ENCODE measurements at places on chromosomes 16 and 17.

DNA sequence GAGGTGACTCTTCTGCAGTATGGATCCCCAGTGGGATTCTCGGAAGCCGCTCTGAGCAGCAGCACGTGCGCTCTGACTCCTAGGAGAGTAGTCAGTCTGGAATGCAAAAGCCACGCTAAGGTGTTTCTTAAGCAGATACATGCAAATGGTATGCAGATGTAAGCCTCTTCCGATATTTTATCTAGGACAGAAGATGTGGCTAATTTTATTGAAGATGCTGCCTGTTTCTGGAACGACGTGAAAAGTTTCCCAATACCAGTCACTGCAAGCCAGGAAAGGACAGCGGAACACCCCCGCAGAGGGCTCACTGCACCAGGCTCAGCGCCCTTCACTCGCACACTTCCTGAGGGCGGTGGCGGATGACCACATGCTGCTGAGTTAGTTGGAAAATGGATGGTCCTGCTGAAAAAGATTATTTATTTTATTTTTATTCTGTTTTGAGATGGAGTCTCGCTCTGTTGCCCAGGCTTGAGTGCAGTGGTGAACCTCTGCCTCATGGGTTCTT lies 10.1 kb downstream of the FADS6 start:
- ATAC-seq, result no peak
- no peaks in the 10 kb centered on the region for H3K4me1 ChIP-seq
- H3K27me3 ChIP-seq, result peaks cover 21% of the 10 kb centered on the region
- H3K4me3 ChIP-seq, result no peak overlapping the region
- no peak overlapping the region for H3K27ac ChIP-seq

GRCh38 chr17:3744014-3744413 lies 20.3 kb downstream of the HASPIN start:
- no peaks in the 10 kb centered on the region for H3K27me3 ChIP-seq
- H3K27ac ChIP-seq, result no peak overlapping the region
- no peaks in the 10 kb centered on the region for H3K36me3 ChIP-seq
- H3K4me1 ChIP-seq, result peaks cover 24% of the 10 kb centered on the region
- ATAC-seq, result no peak

- peaks cover 19% of the 10 kb centered on the region for H3K27me3 ChIP-seq
- no peaks in the 10 kb centered on the region for H3K4me1 ChIP-seq
- H3K4me3 ChIP-seq, result no peak overlapping the region
- no peak for ATAC-seq
- no peaks in the 10 kb centered on the region for H3K36me3 ChIP-seq
- H3K27ac ChIP-seq, result no peak overlapping the region
Measured at GRCh38 chr16:86411897-86412296, 98.4 kb upstream of the FOXF1 start.

DNA sequence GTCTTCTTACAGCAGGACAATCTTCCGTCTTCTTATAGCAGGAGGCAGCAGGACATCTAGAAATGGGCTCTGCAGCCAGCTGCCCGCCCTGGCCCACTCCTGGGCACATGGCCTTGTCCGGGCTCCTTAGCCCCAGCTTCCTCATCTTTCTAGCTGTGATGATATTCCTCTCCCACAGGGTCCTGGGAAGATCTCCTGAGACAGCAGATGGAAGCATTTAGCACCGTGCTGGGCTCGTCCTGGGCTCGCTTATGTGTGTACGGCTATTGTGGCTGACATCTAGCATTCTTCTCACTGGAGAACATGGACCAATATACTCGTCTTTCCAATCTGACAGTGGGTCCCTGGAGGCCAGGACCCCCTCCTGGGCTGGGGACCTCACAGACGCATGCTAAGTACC lies 48.5 kb downstream of the TIMM22 start:
- no peaks in the 10 kb centered on the region for H3K27me3 ChIP-seq
- no peak for ATAC-seq
- peaks cover 31% of the 10 kb centered on the region for H3K36me3 ChIP-seq
- no peak overlapping the region for H3K4me3 ChIP-seq
- no peak overlapping the region for H3K27ac ChIP-seq

DNA sequence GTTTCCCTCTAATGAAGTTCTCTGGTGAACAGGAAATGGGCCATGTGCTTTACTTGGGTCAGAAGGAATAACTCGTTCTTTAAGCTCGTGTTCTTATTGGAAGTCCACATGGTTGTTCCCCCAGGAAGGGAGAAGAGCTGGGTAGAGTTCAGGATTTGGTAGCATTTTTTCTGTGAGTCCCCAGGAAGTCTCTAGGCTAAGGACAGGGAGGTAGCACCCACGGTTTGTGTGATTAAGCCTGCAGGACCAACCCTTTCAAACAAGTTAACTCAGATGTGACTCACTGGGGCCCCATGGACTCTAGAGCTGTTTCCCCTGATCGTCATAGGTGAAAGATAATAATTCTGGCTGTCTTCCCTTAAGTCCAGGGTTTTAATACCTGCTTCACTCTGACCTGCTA lies 16.4 kb downstream of the SAP30BP start:
- H3K4me1 ChIP-seq, result peaks cover 12% of the 10 kb centered on the region
- no peak overlapping the region for H3K27ac ChIP-seq
- H3K4me3 ChIP-seq, result no peak overlapping the region
- no peaks in the 10 kb centered on the region for H3K27me3 ChIP-seq

GRCh38 chr17:67281743-67282142 lies 36.7 kb upstream of the HELZ start:
- no peak for ATAC-seq
- no peak overlapping the region for H3K27ac ChIP-seq
- no peak overlapping the region for H3K4me3 ChIP-seq
- H3K27me3 ChIP-seq, result no peaks in the 10 kb centered on the region
- no peaks in the 10 kb centered on the region for H3K36me3 ChIP-seq

- peaks cover 4% of the 10 kb centered on the region for H3K36me3 ChIP-seq
- H3K27me3 ChIP-seq, result no peaks in the 10 kb centered on the region
- H3K27ac ChIP-seq, result peak overlapping the region; percentile 96
Measured at GRCh38 chr17:17849845-17850373, 13.1 kb upstream of the SREBF1 start.

DNA sequence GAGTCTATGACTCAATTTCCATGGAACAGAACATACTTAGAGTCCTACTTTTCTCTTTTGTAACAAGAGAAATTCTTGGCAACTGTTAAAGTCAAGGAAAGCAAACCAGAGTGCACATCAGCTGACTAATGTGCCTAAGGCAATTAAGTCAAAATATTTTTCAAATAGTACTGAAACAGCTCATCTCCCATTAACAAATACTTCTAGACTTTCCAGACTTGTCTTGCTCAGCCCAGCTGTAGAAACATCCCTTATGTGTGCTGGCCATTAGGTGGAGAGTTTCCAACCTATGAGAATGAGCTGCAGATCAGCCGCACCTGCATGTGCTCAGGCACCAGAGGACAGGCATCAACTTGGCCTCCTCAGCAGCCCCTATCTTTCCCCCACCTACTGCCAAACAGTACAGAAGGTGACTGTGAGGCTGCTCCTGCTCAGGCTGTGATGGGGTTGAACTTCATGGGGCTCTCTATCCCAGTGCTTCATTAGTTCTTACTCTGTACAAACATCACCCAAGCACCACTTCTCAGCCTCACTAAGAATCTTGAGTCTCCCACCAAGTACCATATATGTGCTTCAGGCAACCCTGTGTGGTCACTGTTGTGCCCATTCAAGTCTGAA lies 32.2 kb downstream of the TEX2 start:
- peaks cover 5% of the 10 kb centered on the region for H3K4me1 ChIP-seq
- H3K4me3 ChIP-seq, result no peak overlapping the region
- H3K27me3 ChIP-seq, result no peaks in the 10 kb centered on the region
- no peak for ATAC-seq

- H3K27me3 ChIP-seq, result no peaks in the 10 kb centered on the region
- H3K4me3 ChIP-seq, result no peak overlapping the region
- no peaks in the 10 kb centered on the region for H3K36me3 ChIP-seq
- H3K4me1 ChIP-seq, result no peaks in the 10 kb centered on the region
- no peak overlapping the region for H3K27ac ChIP-seq
Measured at GRCh38 chr16:1146409-1146808, 6.5 kb upstream of the CACNA1H start.

DNA sequence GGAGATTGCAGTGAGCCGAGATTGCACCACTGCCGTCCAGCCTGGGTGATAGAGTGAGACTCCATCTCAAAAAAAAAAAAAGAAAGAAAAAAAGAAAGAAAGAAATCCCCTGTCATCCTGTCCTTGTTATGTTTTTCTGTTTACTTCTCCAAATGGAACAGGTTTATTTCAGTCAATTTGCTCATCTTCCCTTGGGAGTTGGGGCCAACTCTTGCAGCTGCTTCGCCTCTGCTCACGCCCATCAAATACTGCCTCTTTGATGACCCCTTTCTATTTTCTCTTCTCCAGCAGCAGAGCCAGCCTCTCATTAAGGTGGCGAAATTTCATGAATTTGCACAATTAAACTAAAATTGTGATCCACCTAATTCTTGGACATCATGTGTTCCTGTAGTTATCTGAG lies 173.4 kb downstream of the ZNF18 start:
- ATAC-seq, result no peak
- H3K4me1 ChIP-seq, result no peaks in the 10 kb centered on the region
- H3K27ac ChIP-seq, result no peak overlapping the region
- H3K36me3 ChIP-seq, result no peaks in the 10 kb centered on the region

DNA sequence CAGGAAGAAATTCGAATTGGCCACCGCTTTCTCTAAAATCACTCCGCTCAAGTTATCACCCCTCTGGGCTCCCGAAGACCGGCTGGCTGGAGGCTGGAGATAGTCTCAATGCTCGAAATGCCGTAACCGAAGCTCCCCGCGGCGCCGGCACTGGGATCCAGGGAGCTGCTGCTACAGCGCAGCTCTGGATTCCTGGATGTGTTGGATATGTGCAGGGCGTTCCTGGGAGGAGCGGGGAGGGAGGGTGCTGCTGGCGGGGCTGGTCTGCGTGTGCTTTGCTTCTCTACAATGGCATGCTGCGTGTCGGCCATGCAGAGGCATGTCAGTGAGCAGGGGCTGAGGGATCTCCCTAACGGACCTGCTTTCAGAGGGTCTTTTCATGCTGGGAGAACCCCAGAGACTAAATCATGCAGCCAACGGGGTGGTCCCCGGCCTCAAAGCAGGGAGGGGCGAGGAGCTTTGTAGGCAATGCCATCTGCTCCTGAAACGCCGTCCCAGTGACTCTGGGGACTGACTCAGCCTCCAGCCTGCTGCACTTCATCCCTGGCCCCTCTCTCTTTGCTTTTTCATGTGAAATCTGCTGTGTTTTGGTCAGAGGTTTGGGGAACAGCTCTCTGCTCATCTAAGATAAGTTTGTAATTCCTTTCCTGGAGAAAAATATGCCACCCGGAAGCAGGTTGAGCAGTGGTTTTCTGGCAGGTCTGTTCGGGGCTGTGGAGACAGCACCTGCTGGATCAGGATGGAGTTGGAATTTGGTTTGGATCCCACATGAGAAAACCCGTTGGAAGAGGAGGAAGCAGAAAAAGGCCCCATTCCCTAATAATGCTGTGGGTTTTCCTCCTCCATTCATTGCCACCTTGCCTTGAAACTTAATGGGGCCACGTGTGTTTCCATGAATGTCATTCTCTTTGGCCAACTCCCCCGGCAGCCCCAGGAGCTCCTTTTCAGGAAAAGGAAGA lies 311.4 kb downstream of the SEC14L1 start:
- no peaks in the 10 kb centered on the region for H3K27me3 ChIP-seq
- H3K36me3 ChIP-seq, result peaks cover 93% of the 10 kb centered on the region
- H3K4me1 ChIP-seq, result peaks cover 17% of the 10 kb centered on the region
- H3K27ac ChIP-seq, result peak overlapping the region; percentile 96
- peak overlapping the region; percentile 94 for H3K4me3 ChIP-seq

DNA sequence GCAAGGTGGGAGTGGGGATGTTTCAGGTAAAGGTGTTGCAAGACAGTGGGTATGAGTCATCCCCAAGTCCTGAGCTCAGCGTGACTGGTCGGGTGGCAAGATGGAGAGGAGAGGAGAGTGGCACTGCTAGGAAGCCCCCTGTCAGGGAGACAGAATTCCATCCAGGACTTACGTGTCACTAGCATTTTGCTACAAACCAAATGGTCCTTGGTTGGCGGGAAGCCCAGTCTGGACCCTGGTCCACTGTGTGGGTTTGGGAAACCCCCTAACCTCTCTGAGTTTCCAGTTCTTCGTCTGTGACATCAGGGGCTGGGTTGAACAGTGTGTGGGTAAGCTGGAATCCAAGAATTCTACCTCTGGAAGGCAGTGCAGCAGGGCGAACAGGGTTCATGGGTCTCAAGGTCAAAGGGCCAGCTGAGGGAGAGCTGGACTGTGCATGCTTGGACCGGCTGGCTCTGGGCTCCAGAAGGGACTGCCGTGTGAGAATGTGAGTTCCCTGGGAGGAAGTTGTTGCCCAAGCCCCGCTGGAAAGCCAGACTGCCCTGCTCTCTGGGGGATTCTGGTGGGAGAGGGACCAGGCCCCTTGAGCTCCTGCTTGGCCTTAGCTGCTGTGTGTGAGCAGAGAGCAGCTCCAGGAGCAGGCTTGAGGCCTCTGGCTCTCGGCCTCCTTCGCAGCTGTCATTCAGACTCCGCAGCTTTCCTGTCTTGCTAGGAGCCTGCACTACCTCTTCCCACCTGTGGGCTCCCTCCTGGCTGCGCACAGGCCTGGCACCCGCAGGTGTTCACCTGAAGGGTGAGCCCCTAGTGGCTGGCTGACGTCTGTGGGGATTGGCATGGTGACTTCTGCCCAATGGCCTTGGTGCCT lies 84.6 kb downstream of the NT5M start:
- H3K4me3 ChIP-seq, result no peak overlapping the region
- H3K36me3 ChIP-seq, result no peaks in the 10 kb centered on the region
- no peak overlapping the region for H3K27ac ChIP-seq
- H3K4me1 ChIP-seq, result peaks cover 12% of the 10 kb centered on the region
- H3K27me3 ChIP-seq, result no peaks in the 10 kb centered on the region

GRCh38 chr16:31529937-31530312 lies 2.2 kb downstream of the AHSP start:
- H3K27ac ChIP-seq, result no peak overlapping the region
- H3K4me3 ChIP-seq, result no peak overlapping the region
- no peaks in the 10 kb centered on the region for H3K36me3 ChIP-seq

- H3K27ac ChIP-seq, result peak overlapping the region; percentile 78
- peaks cover 20% of the 10 kb centered on the region for H3K4me1 ChIP-seq
- no peak overlapping the region for H3K4me3 ChIP-seq
Measured at GRCh38 chr16:50310308-50311133, 44.2 kb downstream of the ADCY7 start.

DNA sequence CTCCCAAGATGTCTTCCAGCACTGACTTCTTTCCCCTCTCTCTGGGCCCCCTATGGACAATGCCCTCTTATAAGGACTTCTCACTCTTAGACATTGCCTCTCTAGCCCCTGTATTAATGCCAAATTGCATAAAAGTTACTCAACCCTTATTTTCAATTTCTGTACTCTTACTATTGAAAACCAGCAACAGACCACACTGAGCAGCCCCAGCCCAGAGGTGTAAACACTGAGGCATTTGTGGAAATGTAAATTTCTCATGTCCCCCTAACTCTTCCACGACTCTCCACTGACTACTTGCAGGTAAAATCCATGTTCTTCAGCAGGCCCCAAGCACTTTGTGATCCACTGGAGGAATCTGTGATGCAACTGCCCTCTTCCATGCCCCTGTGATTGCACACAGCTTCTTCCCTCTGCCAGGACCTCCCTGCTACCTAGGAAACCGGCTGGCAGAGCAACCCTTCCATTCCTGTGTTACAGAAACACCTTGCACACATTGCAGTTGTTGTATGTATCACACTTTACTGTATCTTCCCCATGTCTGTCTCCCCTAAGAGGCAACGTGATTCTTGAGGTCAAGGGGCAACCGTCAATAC lies 4.4 kb downstream of the N4BP1 start:
- no peak overlapping the region for H3K27ac ChIP-seq
- H3K4me1 ChIP-seq, result peaks cover 19% of the 10 kb centered on the region
- no peak overlapping the region for H3K4me3 ChIP-seq
- peaks cover 7% of the 10 kb centered on the region for H3K36me3 ChIP-seq
- ATAC-seq, result peak; percentile 19
- H3K27me3 ChIP-seq, result no peaks in the 10 kb centered on the region

All from activated T-helper 17 cell treated with anti-CD3 and anti-CD28 coated beads, Interleukin-2, amount 50 U/mL, for 72 hours (primary cell).